ENCODE measurements at places on chromosomes 7 and 10.

GRCh38 chr10:103493916-103494877, 692 bp downstream of the NEURL1 start:
- no peak overlapping the region for H3K27ac ChIP-seq
- peak overlapping the region; percentile 83 for H3K4me3 ChIP-seq
- peaks cover 2% of the 10 kb centered on the region for H3K36me3 ChIP-seq

DNA sequence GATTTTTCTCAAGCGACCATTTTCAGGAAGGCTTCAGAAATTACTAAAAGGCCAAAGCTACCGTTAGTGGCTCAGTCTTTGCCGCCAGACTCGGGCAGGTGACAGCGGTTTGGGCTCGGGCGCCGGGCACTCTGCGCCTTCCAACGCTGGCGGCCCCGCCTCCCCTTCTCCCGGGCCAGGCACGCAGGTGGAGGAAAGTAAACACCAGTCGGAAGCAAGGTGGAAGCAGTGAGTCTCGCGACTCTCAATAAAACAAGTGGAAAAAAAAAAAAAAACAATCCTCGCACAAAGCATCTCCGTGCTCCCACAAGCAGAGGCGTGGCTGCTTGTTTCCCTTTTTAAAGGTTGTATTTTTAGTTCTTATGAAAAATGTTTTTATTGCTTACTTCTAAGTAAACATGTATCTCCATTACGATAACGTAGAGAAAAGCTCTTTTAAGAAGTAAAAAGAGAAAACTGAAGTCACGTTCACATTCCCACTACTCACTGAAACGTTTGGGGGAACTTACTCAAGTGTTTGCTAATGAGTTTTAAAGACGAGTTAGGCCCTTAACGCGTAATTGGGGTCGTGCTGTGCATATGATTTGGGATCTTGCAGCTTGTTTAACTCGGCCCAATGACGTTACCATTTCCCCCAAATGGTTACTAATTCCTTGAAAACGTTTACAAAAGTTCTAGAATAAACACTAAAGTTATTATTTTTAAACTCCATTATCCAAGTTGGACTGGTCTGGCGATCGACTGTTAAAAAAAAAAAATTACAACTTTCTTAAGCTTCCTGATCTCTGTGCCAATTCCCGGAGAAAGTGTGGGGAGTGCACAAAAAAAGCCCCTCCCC, 864 bp downstream of the CDCA7L start:
- peaks cover 19% of the 10 kb centered on the region for H3K4me1 ChIP-seq
- H3K4me3 ChIP-seq: peak overlapping the region; percentile 88
- H3K27ac ChIP-seq: no peak overlapping the region
- DNase-seq: no peak
- peaks cover 29% of the 10 kb centered on the region for H3K27me3 ChIP-seq

GRCh38 chr10:90924552-90924951, 3.7 kb upstream of the ANKRD1 start:
- H3K4me1 ChIP-seq: no peaks in the 10 kb centered on the region
- H3K36me3 ChIP-seq: no peaks in the 10 kb centered on the region
- no peak overlapping the region for H3K4me3 ChIP-seq
- peaks cover 64% of the 10 kb centered on the region for H3K27me3 ChIP-seq
- DNase-seq: no peak

- no peak overlapping the region for H3K4me3 ChIP-seq
- no peaks in the 10 kb centered on the region for H3K27me3 ChIP-seq
- no peak for DNase-seq
- H3K36me3 ChIP-seq: no peaks in the 10 kb centered on the region
- no peaks in the 10 kb centered on the region for H3K4me1 ChIP-seq
- H3K27ac ChIP-seq: no peak overlapping the region
Observed at GRCh38 chr7:103048833-103049232, 25.8 kb downstream of the FBXL13 start.

DNA sequence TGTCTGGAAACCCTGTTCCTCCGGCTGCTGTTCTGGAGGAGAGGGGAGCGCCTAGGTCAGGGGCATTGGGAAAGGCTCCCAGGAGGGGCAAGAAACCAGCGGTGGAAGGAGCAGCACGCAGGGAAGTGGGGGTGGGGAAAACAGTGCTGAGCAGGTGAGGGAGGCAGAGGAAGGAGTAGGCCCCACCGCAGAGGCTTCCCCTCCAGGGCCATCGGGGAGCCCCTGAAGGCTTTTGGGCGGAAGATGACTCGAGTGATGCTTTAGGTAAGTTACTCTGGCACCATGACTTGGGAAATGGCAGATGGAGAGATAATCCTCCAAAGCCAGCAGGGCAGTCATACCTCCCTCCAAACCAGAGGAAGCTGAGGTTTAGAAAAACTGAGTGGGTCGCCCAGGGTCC, 106.5 kb upstream of the ANLN start:
- H3K27ac ChIP-seq: peak overlapping the region; percentile 100
- peak overlapping the region; percentile 3 for H3K4me3 ChIP-seq
- H3K36me3 ChIP-seq: no peaks in the 10 kb centered on the region

Measured in T-helper 17 cell (primary cell).